ENCODE measurements at places on chromosomes 5 and 9.

GRCh38 chr5:4230786-4231641 is 635.4 kb downstream of the IRX1 start:
- no peak for DNase-seq

- no peak for DNase-seq
Measured at GRCh38 chr9:113599646-113600022, 136.1 kb downstream of the RGS3 start.

DNA sequence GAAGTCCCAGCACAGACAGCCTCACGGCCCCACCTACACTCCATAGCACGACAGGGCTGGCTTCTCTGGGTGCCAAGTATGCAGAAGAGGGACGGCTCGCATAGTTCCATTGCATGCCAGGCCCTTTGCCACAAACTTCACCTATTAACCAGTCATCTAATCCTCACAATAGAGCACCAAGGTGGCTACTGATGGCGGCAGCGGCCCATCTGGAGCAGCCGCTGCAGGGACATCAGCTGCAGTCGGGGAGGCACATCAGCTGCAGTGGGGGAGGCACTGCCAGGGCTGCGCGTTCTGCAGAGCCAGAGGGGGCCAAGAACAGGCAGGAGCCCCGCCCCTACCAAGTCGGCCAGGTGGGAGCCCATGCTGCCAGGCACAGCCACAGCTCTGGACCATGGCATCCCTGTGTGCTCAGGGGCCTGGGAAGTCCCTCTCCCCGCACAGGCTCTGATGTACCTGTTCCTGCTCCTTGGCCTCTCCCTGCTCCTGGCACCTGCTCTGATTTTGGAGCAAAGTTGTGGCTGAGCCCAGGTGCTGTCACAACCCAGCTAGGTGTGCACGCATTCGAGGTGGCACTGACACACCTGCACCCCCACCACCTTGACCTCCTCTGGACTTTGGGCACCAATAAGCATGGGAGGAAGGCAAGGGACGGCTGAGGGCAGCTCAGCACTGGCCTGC is 61.5 kb upstream of the SYNPO start:
- no peak for DNase-seq

- DNase-seq = no peak
Measured at GRCh38 chr5:106481374-106481773, 1189.4 kb downstream of the EFNA5 start.

DNA sequence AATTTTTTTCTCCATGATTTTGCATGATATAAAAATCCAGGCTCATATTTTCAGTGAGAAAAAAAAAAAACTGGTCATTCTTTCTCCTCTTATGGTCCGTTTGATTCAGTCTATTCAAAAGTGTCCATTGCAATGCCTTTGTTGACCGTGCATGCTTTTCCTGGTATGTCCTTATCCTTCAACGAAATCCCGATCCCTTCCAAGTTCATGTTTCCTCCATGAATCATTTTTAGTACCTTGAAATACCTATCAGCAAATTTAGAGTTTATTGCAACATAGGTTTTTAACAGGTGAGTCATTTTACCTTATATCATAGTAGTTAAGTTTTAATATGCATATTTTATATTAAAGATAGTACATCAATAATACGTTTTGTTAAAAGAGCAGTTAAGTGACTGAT is 773.8 kb upstream of the CHD1 start:
- DNase-seq = no peak

DNA sequence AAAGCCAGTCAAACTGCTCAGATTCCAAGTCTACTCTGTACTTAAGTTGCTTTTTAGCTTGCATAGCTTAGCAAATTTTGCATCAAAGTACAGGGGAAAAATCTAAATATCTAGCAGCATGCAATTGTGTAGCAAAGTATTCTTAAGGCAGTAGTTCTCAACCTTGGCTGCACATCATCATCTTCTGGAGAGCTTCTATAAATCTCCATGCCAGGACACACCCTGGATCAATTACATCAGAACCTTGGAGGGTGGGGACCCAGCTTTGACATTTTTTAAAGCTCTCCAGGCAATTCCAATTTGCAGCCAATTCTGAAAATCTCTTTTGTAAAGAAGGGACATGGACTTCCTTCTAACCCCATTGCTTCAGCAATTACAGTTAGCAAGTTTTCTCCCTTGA is 187.5 kb downstream of the SNCAIP start:
- no peak for DNase-seq

GRCh38 chr5:94893412-94894135 is 275.1 kb downstream of the SLF1 start:
- no peak for DNase-seq

GRCh38 chr5:14292766-14293658 is 149.9 kb downstream of the TRIO start:
- no peak for DNase-seq

DNA sequence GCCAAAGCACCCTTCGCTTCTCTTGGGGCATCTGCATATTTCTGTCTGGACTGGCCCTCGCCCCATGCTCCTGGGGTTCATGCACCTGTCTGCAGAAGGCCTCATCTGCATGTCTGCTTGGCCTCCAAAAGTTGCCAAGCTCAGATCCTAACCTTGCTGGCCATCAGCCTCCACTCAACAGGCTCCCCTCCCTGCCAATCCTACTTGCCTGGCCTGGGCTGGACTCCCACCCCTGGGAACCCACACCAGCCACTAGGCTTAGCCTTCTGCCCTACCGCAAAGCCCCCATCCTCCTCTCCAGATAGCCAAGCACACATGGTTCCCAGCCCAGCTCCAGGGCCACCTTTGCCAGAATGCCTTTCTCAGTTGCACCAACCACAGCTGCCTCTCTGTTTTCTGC is 159.8 kb downstream of the PAX5 start:
- no peak for DNase-seq

- no peak for DNase-seq
Measured at GRCh38 chr5:106399391-106399790, 1271.3 kb downstream of the EFNA5 start.

GRCh38 chr5:71830681-71831539 is 111.8 kb downstream of the CARTPT start:
- no peak for DNase-seq

GRCh38 chr5:160105686-160106360 is 13.4 kb downstream of the PWWP2A start:
- DNase-seq = no peak

DNA sequence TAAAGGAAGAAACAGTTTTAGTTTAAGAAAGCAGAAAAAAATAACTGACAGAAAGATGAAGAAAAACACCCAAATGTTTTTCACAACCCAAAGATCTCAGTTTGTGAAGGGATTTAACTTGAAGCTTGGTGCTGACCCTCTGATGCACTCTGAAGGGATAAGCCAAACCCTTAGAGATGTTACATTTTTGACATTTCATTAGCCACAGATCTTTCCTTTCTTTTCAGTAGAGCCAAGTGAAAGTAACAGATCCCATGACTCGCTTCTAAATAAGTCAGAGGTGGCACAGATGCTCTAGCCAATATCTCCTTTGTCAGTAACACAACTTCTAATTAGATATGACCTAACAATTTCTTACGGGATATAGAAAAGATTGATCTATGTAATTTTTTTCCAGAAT is 394.5 kb upstream of the EDIL3 start:
- DNase-seq = no peak

- no peak for DNase-seq
Measured at GRCh38 chr9:115230924-115231515, 113.1 kb upstream of the TNC start.

DNA sequence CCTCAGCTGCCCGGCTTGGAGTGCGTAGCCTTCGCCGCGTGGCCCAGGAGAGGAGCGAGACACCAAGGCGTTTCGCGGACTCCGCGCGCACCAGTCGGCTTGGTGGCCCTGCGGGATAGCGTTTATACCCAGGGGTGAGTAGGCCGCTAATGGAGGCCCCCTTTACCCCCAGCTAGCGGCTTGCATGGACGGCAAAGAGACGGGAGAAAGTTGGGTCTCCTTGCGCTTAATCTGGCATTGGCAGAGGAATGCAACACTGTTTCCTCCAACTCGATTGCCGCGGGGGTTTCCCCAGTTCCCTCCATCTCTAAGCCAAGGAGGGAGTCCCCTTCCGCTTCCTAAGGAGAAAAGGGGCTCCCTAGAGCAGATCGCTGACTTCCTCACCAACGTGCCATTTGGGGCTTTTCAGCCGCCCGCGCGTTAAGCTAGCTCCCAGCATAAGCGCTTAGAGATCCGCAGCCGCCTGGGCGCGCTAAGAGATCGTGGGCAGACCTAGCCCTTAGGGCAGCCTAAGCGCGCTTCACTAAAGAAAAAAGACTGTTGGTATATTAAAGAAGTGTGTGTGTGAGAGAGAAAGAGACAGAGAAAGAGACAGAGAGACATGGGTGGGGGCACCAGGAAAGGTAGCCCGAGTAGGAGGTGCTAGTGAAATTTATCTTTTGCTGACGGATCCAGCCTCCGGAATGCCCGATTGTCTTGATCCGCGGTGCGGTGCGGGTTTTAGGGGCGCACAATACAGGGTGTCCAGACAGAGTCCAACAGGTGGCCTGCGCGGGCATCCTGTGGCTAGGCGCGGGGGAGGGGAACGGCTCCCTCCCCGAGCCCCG is 597.9 kb upstream of the SGCD start:
- DNase-seq = no peak

DNA sequence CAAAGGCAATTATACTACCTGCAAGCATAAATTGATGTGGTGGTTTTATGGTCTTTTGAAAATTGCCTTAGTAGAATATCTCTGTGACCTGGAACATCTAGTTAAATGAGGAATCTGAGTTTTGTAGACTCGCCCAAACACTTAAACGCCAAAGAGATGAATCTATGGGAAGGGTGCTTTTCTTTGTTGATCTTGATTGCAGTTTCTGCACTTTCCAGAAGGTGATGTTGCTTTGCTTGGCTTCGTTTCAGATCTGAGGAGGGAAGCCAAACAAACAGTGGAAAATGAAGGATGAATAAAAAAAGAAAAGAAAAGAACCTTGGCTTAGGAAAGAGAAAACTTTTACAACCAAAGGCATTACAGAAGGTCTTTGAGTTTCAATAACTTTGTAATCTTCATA is 1021.2 kb downstream of the NR2F1-AS1 start:
- DNase-seq = no peak

DNA sequence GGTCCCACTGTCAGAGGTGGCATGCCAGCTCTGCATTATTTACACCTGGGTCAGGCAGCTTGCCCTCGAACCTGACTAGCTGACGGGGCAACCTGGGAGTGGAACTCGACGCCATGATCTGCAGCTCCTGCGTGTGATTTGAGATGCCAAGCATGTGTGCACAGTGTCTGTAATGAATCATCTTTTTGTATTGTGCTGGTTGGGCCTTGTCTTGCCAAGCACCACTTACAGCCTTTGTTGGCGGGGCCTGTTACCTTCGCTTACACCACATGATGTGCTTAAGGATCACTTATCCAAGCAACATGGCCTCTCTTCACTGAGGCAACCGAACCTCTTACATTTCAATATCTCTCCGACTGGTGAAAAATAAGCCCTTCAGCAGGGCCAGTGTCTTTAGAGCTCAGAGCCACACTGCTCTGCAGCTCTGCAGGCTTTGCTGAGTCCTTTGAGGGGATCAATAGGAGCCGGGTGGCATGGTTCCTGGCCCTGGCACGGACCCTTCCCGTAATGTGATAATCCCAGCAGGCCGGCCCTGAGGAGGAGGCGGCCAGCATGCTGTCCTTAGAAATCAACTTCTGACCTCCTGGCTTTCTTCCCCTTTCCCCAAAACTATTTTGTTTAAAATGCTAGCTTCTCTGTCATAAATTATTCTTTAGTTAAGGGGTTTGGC is 297.7 kb upstream of the CD180 start:
- DNase-seq = no peak

DNA sequence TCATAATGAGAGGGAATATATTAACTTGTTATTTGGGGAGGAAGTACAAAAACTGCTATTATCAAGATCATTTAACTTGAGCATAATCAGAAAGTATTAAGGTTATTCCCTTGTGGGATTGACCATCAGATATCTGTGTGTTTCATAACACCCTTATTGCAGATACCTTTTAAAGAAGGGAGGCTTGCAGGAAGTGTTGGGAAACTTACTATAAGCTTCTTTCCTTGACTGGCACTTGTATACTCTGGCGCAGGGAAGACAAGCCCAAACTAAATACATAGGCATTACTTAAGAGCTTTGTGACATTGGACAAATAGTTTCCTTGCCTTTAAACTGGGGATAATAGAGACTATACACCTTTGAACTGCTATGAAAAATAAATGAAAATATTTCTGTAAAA is 50.9 kb downstream of the PIK3R1 start:
- no peak for DNase-seq

DNA sequence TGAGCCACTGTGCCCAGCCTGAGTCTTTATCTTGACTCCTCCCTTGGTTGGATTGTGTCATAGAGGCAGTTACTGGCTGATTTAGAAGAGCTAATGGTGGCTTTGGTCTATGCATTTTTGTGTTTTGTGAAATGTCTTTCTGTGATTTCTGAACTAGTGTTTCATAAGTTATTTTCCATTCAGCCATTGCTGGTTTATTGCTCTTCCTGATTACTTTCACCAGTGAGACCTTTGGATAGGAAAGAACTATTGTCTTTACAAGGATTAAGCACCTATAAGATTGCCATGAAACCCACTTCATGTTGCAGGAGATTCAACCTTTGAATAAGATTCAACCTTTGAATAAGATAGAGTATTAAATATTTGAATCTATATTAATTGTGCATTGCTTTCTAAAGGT is 8.7 kb upstream of the HAPLN1 start:
- DNase-seq = no peak

GRCh38 chr5:160287378-160288051 is 24.8 kb downstream of the CCNJL start:
- no peak for DNase-seq

DNA sequence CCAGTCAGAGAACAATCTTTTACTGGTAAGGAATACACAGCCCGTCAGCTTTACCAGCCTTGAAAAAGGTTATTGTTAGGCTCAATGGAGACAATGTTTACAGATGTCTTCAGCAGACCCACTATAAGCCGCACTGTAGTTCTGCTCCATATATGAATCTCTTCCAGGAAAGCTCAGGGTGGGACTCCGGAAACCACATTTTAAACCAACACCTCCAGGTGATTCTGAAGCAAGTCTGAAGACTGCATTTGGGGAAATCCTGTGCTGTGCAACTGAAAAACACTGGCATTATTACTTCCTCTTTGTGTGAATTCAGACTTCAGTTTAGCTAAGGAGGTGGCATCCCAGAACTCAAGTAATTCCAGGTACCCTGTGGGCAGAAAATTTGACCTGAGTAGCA is 3.5 kb downstream of the GZMK start:
- DNase-seq = no peak

DNA sequence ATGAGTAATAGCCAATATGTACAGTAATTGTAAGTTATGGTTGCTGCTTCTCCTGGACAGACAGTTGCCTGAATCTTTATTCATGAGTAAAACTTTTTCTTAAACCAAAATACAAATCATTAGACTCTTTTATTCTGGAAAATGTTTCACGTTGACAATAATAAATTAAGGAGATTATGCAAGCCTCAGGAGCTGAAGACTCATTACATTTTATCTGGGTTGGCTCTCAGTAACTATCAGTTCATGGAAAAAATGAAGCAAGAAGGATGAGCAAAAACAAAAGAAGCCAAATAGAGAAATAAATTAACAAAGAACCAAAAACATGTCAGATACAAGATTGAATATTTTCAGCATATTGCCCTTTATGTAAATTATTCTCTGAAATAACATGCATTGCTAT is 88.9 kb upstream of the PRR16 start:
- no peak for DNase-seq

Measured in stimulated activated CD8-positive, alpha-beta memory T cell treated with anti-CD3 and anti-CD28 coated beads, Interleukin-15, amount 100 ng/mL, for 4 hours (primary cell).